ENCODE measurements at places on chromosomes 6 and 20. TPM values are rescaled to one million over a fixed set of nuclear protein-coding genes. Genes with fewer than 3 reads are reported as not detected.

FOXO3 gene
- total RNA-seq: 68.5 TPM

RNF182 gene
- total RNA-seq: 0.13 TPM

RTEL1 gene
- 12.2 TPM for total RNA-seq

COL10A1 gene
- under 0.01 TPM for total RNA-seq

ABCC10 gene
- total RNA-seq: 17.5 TPM

MTG2 gene
- total RNA-seq: 14.7 TPM

EYA2 gene
- total RNA-seq: 1.8 TPM

SMLR1 gene
- not detected for total RNA-seq

CST7 gene
- total RNA-seq: not detected

TMEM242 gene
- total RNA-seq: 7.6 TPM

DDX43 gene
- total RNA-seq: 2.8 TPM

ECT2L gene
- total RNA-seq: 0.11 TPM

PPP1R14C gene
- 13.9 TPM for total RNA-seq

RAMACL gene
- 7.5 TPM for total RNA-seq

WTAP gene
- 188 TPM for total RNA-seq

BPIFB1 gene
- total RNA-seq: not detected

Measured in articular chondrocyte of knee joint (primary cell).